Left ventricle myocardium inferior (tissue), 1 donor: ENCODE measurements at places on chromosomes 2 and 18. TPM values are rescaled to one million over a fixed set of nuclear protein-coding genes. Genes with fewer than 3 reads are reported as not detected.

GRCh38 chr2:233124421-233125080, 64.4 kb downstream of the INPP5D start:
- no peak for DNase-seq

DNA sequence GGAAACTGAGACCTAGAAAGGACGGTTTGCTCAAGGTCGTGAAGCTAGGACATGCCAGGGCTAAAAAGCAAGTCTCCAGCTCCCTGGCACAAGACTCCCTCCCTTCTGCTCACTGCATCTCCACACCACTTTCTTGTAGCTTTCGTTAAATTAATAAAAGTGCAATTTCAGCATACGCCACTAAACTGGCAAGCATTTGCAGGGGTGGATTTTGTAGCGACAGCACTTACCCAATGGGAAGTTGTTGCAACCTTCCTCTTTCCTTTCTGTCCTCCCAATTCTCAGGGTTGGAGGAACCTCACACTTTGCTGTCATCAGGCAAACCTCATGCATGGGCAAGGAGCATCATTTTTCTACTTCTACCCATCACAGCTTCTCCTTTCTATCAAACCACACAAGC, 7.4 kb upstream of the RHOB start:
- DNase-seq, result no peak

GRCh38 chr2:104851291-104852089, 2.4 kb upstream of the POU3F3 start:
- no peak for DNase-seq

- no peak for DNase-seq
These were observed 115.3 kb upstream of the FZD5 start for GRCh38 chr2:207885010-207885409.

DNA sequence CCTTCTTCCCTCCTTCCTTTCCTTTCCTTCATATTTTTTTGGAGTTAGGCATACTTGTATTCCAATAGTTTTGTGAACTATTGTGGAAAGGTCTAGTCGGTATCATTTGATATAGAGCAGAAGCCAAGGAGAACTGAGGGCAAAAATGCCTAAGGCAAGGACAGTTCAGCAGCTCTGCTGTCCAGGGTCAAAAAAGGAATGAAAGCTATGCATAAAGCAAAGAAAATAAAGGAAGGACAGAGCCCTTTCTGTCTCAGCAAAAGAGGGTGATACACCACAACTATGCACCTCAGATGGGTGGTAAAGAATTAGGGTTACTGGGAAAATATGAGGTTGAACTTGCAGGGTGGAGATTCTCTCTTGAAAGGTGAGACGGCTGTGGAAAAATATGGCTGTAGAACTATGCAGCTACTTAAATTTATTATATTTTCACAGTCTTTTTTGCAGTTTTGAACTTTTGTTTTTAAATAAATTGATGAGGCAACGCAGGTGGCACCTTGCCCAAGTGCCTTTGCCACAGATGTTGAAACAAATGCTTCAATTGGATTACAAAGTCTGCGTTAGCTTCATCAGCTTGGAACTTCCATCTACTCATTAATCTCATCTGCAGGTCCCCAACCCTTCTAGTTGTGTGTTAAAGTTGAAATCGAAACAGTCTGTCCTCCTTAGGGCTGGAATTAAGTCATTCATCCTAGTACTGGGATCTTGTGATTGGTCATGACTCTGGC, 20.8 kb downstream of the LHCGR start:
- DNase-seq, result no peak

- no peak for DNase-seq
These were observed 112.5 kb downstream of the MREG start for GRCh38 chr2:215900843-215901242.

DNA sequence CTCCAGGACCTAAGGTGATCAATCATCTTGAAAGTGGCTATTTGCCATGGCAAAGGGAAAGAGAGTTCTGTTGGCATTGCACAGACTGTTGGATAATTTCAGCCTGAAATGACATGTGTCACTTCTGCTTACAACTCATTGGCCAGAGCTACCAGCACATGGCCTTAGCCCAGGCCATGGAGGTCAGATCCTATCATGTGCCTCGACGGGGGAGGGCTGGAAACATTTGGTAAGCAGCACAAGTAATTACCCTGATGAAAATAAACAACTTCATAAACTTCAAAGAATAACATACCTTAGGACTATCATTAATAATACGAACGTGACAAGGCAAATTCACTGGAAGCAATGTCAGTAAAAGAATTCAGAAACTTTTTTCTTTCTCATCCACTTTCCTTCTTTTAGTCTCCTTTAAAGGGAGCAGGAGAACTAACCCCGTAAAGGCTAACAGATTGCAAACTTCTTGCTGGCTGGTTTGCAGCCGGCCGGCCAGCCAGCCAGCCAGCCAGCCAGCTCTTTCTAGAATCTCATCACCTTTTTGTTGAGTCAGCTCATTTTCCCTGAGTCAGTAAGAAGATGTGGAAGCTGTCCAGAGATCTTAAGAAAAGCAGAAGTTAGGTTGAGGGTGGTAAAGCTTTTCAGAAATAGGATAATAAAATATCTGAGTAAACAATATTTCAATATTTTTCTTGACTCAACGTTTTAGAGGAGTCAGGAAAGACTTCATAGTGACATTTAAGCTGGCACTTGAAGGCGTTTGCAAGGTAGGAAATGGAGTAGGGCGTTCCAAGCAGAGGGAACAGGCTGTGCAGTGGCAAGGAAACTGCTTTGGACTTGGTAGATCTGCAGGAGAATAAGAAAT, 31.9 kb downstream of the CNRIP1 start:
- DNase-seq, result peak; percentile 25

GRCh38 chr2:236507393-236508085, 62.1 kb upstream of the ACKR3 start:
- DNase-seq, result peak; percentile 38

GRCh38 chr2:218813771-218814460, 17.7 kb downstream of the PRKAG3 start:
- no peak for DNase-seq

The STAM2 gene
- total RNA-seq, result 27.8 TPM

The FAM237A gene
- total RNA-seq, result not detected

The FAM136A gene
- 26.0 TPM for total RNA-seq

The ARHGEF33 gene
- total RNA-seq, result 0.14 TPM

The ANKRD44 gene
- 7.1 TPM for total RNA-seq
